ENCODE measurements at places on chromosomes 1 and 21. TPM values are rescaled to one million over a fixed set of nuclear protein-coding genes. Genes with fewer than 3 reads are reported as not detected.

The CREG1 gene
- total RNA-seq, result 7.7 TPM

The GOLT1A gene
- total RNA-seq, result not detected

The LRRC3 gene
- total RNA-seq, result 3.1 TPM

The CLEC20A gene
- total RNA-seq, result not detected

The SLC5A9 gene
- not detected for total RNA-seq

The HMGN2 gene
- total RNA-seq, result 1,074 TPM

The AIM2 gene
- total RNA-seq, result not detected

The LHX8 gene
- not detected for total RNA-seq

The SMYD3 gene
- 40.8 TPM for total RNA-seq

DNA sequence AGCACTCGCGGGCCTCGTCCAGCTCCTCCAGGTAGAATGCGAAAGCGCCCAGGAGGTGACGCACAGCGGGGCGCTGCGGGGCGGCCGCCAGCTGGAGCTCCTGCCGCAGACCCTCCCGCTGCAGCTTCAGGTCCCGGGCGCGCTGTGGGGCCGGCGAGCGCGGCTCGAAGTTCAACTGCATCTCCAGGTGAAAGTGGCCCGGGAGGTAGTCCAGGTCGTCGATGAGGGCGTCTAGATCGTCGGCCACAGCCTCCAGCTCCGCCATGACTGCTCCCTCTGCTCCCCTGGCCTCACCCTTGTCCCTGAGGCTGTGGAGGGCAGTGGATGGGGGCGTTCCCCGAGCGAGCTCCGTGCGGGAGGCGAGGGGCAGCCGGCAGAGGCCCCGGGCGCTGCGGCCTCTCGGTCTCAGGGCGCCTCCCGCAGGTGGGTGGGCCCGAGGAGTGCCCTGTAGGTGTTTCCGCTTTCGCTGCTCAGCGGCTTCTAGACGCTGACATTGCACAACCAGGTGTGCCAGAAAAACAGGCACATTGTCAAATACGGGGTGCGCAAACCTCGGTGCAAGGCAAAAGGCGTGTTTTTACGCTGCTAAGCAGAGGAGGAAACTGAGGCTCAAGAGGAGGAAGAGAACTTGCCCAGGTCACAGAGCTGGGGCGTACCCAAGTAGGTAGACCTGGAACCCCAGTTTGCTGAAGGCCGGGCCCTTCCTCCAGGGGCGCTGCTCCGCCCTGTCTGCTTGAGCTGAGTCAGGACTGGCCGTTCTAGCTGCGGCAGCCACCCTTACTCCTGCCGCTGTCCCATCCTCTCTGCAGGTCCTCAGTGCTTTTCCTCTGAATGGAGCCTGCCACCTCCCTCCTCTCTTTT, at the start of gene TTC22:
TTC22 (minus strand) TSS at position 425 of the 861 bp plus-strand sequence; CDS start at position 265, 160 bp downstream.
- DNase-seq, result peak; percentile 37
- no peaks in the 10 kb centered on the region for H3K36me3 ChIP-seq
- H3K4me1 ChIP-seq, result no peaks in the 10 kb centered on the region
- H3K27ac ChIP-seq, result no peak within 1 kb of the TSS
- H3K4me3 ChIP-seq, result peak within 1 kb of the TSS; percentile 31
- peaks cover 16% of the 10 kb centered on the region for H3K27me3 ChIP-seq

DNA sequence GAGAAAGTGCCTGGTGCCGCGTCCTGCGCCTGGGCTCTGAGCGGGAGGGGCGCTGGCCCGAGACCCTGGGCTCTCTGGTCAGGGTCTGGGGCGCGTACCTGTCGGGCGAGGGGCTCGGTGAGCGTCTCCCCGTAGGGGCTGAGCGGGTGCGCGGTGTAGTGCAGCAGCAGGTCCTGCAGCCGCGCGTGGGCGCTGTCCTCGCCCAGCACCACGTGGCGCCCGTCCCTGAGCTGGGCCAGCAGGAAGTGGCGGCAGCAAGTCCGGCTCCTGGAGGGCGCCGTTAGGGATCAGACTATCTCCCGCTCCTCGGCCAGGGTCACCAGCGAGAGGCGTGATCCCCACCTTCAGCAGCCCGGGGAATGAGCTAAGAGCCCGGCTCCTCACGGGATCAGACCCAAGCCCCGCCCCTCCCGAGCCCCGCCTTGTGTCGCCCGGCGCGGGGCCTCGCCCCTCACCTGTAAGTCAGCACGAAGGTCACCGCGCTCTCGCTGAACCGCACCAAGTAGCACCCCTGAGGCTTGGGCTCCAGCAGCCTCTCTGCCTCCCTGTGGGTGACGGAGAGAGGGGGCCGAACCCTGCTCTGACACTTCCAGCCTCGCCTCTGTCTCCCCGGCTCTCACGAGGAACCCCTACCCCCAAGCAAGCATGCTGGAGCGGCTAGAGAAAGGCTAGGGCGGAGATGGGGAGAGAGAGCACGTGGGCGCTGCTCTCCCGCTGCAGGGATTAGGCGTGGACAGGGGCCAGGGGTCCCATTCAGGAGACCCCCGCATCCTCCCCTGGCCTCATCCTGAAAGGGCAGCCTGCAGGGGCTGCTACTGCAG, 2.7 kb downstream of the SH2D2A start:
- H3K4me1 ChIP-seq, result peaks cover 31% of the 10 kb centered on the region
- peak overlapping the region; percentile 20 for H3K27ac ChIP-seq
- peak; percentile 68 for DNase-seq
- H3K36me3 ChIP-seq, result no peaks in the 10 kb centered on the region
- peak overlapping the region; percentile 39 for H3K4me3 ChIP-seq

DNA sequence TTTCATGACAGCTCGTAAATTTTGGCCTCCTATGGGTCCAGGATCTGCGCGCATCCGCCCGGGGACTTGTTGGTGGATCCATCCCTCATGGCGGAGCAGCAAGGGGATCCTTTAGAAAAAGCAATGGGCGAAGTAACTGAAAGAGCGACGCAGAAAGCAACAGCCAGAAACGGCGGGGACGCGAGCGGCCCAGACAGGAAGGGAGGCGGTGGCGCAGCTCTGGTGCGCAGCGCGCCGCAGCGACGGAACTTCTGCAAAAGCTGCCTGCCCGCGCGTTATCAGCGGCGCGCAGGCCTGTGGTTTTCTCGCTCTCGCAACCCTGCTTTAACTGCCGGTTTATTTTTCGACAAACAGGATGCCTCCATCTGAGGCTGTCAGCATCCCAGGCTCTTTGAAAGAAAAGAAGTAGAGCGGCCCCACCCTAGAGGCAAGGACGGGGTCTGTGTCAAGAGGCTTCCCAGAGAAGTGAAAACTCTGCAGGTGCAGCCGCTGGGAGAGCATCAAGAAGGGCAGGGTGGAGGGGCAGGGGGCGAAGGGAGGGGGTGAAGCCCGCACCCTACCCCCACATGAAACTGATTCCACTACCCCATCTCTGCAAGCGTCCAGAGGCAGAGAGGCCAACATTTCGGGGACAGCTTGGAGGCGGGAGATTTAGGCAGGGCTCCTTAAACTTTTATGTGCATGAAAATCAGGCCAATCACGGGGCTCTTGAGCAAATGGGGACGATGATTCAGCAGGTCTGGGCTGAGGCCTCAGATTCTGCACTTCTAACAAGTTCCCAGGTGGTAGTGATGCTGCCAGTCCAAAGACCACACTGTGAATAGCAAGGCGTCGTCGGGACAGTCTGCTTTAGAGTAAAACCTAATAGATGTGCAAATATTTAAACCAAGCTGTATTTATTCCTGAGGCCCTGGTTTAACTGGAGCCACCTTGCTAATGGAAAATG, 22.2 kb downstream of the RUNX1 start:
- no peak overlapping the region for H3K27ac ChIP-seq
- H3K36me3 ChIP-seq, result no peaks in the 10 kb centered on the region
- no peaks in the 10 kb centered on the region for H3K4me1 ChIP-seq
- no peak overlapping the region for H3K4me3 ChIP-seq
- DNase-seq, result no peak

GRCh38 chr1:39799770-39800470, 11.3 kb upstream of the BMP8B start:
- H3K27ac ChIP-seq, result no peak overlapping the region
- no peaks in the 10 kb centered on the region for H3K36me3 ChIP-seq
- DNase-seq, result peak; percentile 53
- no peak overlapping the region for H3K4me3 ChIP-seq
- H3K4me1 ChIP-seq, result no peaks in the 10 kb centered on the region

DNA sequence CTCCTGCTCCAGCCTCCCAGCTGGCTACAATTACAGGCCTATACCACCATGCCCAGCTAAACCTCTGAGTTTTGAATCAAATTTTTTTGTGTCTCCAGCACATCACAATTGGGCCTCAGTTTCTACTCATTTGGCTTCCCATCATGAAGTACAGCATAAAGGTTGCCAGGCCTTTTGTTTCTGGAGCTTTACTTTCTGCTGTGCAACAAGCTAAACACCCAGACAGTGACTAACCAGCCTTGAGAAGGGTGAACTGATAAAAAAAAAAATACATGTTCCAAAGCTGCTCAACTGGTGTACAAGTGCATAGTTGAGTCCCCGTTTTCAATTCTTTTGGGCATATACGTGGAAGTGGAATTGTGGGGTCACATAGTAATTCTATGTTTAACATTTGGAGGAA, 25.1 kb downstream of the TIAM1 start:
- H3K4me3 ChIP-seq, result no peak overlapping the region
- DNase-seq, result no peak
- H3K4me1 ChIP-seq, result no peaks in the 10 kb centered on the region
- no peak overlapping the region for H3K27ac ChIP-seq

DNA sequence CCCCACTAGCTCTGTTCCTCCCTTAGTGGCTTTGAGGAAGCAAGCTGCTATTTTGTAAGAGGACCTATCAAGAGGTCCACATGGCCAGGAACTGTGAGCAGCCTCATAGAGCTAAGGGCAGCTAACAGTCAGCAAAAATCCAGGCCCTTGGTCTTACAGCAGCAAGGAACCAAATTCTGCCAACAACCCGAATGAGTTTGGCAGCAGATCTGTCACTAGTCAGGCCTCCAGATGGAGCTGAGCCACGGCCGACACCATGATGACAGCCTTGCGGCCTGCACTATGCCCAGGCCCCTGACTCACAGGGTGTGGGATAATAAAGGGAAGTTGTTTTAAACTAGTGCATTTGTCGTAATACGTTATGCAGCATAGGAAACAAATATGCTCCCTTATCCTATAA, 28.0 kb upstream of the H3-3A start:
- no peaks in the 10 kb centered on the region for H3K36me3 ChIP-seq
- no peak overlapping the region for H3K4me3 ChIP-seq
- H3K27ac ChIP-seq, result no peak overlapping the region
- H3K27me3 ChIP-seq, result no peaks in the 10 kb centered on the region
- no peaks in the 10 kb centered on the region for H3K4me1 ChIP-seq

DNA sequence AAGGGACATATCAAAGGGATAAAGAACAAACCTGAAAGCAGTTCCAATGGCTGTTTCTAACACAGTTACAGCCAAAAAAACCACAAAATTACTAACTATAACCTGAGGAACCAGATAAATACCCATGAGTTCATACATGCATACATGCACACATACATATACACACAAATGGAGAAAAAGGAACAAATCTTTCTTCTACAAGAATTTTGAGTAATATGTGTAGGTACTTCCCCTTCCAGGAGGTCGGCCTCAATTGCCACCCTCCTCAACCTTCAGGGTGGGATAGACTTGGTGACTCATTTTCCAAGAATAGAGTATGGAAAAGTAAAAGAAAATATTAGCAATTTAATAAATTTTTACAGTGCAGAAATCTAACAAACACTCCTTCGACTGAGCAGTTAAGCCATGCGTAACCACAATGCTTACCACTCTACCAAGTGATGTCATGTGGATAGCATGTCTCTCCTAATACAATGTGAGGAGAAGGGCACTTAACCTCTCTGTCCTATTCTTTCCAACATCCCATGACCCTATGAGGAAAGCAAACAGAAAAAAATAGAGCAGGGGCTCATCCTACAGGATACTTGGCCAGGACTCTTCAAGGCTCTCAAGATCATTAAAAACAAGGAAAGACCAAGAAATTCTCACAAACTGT, 243.0 kb upstream of the RUNX1 start:
- no peak overlapping the region for H3K27ac ChIP-seq
- no peak for DNase-seq
- H3K4me3 ChIP-seq, result no peak overlapping the region
- H3K36me3 ChIP-seq, result no peaks in the 10 kb centered on the region

- no peak overlapping the region for H3K27ac ChIP-seq
- no peaks in the 10 kb centered on the region for H3K4me1 ChIP-seq
- peaks cover 21% of the 10 kb centered on the region for H3K27me3 ChIP-seq
- no peak for DNase-seq
- H3K4me3 ChIP-seq, result no peak overlapping the region
Observed at GRCh38 chr1:22231995-22232690, 89.2 kb upstream of the WNT4 start.

DNA sequence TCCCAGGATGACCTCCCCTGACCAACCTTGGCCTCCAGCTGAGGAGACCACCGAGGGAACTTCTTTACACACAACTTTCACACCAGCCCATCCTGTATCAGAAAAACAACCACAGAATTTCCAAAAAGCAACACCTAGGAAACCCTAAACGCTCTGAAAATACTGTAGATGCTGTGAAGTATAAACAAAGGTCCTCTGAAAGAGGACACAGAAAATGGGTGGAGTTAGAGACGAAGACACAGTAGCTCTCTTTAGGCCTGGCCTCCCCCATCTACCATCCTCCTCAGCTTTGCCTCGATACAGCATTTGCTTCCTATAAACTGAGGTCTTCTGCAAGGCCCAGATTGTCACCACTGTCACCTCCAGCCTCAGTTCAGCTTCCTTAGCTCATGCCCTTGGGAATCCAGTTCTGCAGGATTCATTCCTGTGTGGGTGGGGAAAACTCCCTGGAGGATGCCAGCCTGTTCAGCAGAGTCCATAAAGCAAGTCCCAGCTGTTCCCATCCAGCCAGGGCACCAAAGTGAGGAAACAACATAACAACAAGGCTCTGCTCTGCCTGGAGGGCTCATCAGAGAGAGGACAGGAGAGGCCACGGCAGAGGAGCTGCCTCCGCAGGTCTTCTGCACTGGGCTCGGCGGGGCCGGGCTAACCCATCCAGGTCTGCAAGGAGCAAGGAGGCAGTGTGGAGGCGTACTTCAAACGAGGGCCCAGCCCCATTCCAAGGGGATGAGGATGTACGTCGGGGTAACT, 15.0 kb downstream of the PIK3C2B start:
- no peak overlapping the region for H3K27ac ChIP-seq
- H3K36me3 ChIP-seq, result no peaks in the 10 kb centered on the region
- H3K27me3 ChIP-seq, result no peaks in the 10 kb centered on the region
- no peak for DNase-seq
- H3K4me1 ChIP-seq, result peaks cover 28% of the 10 kb centered on the region

- no peaks in the 10 kb centered on the region for H3K27me3 ChIP-seq
- H3K4me1 ChIP-seq, result peaks cover 22% of the 10 kb centered on the region
- no peaks in the 10 kb centered on the region for H3K36me3 ChIP-seq
- no peak overlapping the region for H3K27ac ChIP-seq
- H3K4me3 ChIP-seq, result no peak overlapping the region
- DNase-seq, result no peak
Observed at GRCh38 chr1:93577536-93578432, 103.9 kb downstream of the BCAR3 start.

GRCh38 chr1:109877317-109877771, 33.3 kb upstream of the CSF1 start:
- H3K4me1 ChIP-seq, result no peaks in the 10 kb centered on the region
- H3K4me3 ChIP-seq, result no peak overlapping the region
- no peak for DNase-seq
- H3K36me3 ChIP-seq, result no peaks in the 10 kb centered on the region

GRCh38 chr21:29638138-29638537, 301.7 kb downstream of the GRIK1 start:
- no peaks in the 10 kb centered on the region for H3K36me3 ChIP-seq
- H3K4me3 ChIP-seq, result no peak overlapping the region
- no peak overlapping the region for H3K27ac ChIP-seq
- no peak for DNase-seq
- no peaks in the 10 kb centered on the region for H3K4me1 ChIP-seq

Measured in A673 (cell line).